AML-193 (cell line): ENCODE measurements at places on chromosomes 7 and 10.

DNA sequence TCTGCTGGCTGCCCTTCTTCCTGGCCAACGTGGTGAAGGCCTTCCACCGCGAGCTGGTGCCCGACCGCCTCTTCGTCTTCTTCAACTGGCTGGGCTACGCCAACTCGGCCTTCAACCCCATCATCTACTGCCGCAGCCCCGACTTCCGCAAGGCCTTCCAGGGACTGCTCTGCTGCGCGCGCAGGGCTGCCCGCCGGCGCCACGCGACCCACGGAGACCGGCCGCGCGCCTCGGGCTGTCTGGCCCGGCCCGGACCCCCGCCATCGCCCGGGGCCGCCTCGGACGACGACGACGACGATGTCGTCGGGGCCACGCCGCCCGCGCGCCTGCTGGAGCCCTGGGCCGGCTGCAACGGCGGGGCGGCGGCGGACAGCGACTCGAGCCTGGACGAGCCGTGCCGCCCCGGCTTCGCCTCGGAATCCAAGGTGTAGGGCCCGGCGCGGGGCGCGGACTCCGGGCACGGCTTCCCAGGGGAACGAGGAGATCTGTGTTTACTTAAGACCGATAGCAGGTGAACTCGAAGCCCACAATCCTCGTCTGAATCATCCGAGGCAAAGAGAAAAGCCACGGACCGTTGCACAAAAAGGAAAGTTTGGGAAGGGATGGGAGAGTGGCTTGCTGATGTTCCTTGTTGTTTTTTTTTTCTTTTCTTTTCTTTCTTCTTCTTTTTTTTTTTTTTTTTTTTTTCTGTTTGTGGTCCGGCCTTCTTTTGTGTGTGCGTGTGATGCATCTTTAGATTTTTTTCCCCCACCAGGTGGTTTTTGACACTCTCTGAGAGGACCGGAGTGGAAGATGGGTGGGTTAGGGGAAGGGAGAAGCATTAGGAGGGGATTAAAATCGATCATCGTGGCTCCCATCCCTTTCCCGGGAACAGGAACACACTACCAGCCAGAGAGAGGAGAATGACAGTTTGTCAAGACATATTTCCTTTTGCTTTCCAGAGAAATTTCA lies 1.7 kb downstream of the ADRB1 start:
- no peak for DNase-seq

DNA sequence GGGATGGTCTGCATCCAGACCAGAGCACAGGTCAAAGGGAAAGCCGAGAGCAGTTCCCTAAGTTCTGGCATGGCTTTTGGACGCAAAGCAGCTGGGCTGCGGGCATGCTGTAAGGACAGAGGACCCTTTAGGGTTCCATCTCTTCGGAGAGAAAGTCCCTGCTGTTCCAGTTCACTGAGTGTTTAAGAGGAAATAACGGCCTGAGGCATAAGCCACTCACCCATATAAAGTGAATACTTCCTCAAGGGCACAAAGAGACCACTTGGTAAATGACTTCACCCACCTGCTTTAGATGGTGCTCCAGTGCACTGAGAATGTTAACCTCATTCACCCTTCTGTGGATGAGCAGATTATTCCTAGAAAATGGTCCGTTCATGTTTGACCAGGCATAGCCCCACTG lies 586.7 kb upstream of the GALNT17 start:
- no peak for DNase-seq

DNA sequence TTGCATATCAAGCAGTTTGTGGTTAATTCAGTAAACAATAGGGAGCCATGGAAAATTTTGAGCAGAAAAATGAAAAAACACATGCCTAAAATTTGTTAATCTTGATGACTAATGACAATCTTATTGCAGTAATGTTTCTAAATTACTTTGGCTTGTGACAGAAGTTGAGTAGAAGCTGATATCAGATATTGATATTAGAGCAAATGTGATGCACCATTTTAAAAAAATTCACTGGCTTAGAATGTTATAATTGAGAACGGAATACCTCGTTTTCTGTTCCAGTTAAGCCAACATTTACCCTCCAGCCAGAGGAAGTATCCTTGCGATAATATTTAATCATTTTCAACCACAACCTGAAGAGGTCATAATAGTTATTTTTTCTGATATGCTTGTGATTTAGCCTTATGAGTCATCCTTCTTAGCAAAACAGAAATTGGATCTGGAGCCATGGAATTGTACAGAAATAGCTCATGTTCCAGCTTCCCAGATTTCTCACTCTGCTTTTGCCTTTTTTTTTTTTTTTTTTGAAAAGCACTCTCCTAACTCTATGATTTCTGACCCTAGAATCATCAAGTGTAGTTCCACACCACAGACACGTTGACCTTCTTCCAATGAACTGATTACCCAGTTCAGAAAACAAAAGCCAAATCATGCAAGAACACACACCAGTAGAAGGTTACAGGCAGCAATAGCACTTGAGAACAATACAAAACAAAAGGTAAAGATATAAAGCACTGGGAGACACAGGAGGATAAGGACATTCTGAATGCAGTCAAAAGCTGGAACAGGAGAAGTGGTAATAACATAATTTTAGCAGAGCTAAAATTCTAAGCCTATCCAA lies 96.8 kb upstream of the PHYHIPL start:
- DNase-seq = no peak

DNA sequence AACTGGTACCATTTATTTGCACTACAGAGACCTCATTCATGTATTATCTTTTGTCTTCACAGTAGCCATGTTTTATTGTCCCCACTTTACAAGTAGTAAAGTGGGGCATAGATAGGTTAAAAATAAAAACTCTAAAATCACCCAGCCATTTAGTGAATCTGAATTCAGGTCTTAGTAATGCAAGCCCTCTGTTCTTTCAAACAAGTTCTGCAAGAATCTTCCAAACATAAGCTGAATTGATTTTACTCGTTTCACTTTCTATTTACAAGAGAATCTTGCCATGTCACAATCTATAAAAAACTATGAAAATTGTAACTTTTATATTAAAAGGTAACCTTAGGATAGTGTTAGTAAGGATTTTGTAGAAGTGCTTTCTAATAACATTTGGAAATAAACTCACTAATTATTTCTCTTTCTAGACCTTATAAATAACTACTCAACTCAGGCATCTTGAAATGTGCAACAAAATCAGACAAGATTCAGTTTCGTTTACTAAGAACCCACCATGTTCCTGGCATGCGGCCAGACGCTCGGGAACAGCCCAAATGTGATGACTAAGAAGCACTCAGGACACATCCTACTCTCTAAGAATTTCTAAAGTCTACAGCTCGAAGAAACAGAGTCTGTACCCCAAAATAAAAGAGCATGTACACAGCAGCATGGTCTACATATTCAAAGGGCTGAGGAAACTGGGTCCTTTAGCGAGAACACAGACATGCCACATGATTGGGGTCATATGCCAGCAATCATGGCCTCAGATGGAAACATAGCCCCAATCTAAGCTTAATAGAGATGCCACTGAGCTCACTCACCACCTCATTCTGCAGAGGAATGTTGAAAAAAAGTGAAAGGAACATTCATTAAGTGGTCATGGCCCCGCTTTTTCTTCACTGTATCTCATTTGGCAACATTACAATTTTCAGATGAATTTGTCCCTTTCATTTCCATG lies 167.6 kb downstream of the AMPH start:
- DNase-seq = no peak

DNA sequence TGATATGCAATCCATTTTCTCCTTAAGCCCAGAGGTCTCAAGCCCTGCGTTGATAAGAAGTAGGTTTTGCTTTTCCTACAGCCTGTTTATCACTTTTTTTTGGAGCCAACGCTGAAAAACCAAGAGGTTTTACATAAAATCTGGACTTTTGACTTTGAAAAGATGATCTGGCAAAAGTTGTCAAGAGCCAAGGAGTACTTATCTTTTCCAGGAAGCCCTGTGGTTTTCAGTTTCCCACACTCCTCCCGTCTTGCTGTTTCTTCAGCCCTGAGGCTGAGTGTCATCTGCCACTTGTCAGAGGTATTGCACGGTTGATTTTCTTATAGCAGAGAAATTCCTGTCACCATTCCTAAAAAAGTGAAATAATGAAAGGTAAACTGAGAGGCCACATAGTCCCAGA lies 108.7 kb downstream of the TYW1 start:
- DNase-seq = peak; percentile 38

GRCh38 chr7:70237831-70238575 lies 639.7 kb downstream of the AUTS2 start:
- DNase-seq = no peak

GRCh38 chr10:126065751-126066377 lies 169.5 kb downstream of the FANK1 start:
- DNase-seq = no peak

- DNase-seq = no peak
These were observed 56.9 kb upstream of the TNS3 start for GRCh38 chr7:47638679-47639315.

DNA sequence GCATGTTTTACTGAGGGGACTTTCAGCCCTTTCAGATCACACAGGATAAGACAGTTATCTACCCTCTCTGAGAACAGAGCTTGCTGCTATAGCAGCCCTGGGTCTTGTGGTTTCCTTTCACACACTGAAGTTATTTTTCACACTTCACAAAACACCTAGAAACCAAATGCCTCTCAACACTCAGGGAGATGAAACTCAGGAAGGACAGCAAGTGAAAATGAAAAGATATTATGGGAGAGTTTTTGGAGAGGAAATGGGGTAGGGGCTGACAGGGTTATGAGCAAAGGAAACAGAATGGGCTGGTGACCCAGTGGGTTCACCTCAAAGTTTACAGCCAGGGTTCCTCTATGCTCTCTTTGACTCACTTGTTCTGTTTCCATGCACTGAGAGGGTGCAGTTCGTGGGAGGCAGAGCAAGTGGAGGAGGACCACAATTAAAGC lies 17.0 kb upstream of the GIMAP2 start:
- DNase-seq = no peak

DNA sequence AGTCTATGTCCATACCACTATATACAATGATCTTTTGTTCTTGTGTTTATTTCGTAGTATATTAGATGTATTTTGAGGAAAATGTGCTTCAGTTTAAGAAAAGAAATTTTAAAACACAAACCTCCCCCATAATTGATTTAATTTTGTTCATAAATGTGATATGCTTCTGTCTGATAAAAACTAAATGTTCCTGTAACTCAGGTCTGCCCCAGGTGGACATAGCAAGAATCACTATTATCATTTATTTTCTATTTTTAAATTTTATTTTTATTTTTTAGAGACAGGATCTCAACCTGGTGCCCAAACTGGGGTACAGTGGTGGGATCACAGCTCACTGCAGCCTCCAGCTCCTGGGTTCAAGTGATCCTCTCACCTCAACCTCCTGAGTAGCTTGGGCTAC lies 43.2 kb downstream of the BEND7 start:
- no peak for DNase-seq

GRCh38 chr7:129295015-129295423 lies 70.2 kb downstream of the AHCYL2 start:
- DNase-seq = no peak
